ENCODE measurements at places on chromosomes 5 and 9.
A peak's percentile ranks its signal among the peaks of the same experiment; 100 is the strongest.

- DNase-seq = no peak
Measured at GRCh38 chr5:35269006-35269405, 38.7 kb upstream of the PRLR start.

DNA sequence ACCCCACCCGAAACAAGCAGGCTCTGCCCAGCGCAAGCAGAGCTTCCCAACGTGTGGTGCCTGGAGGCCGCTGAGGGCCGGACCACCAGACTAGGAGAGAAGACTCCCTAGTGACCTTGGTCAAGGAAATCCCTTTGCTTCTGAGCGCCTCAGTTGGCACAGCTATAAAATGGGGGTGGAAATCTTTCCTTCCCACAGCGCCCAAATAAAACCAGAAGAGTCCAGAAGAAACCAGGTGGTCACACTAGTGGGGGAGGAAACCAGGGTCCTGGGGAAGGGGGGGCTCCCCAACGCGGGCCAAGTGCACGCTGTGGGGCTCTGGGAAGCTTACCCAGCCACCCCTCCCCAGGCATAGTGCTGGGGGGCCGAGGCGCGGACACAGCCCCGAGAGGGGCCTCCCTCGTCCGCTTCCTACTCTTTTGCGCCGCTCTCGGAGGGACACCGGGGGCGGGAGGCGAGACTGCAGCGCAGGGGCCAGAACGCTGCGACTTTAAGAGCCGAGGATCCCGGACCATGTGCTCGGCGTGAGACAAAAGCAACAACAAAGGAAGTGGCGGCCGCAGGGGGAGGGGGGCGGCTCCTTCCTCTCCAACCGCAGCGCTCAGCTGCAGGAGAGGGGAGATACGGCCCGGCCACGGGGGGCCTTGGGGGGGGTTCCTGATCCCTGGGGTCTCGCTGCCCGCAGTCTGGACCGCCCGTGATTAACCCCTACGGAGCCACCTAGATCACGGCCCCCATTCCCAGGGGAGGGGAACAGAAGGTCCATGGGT, 885 bp downstream of the RNF44 start:
- DNase-seq = peak; percentile 73

DNA sequence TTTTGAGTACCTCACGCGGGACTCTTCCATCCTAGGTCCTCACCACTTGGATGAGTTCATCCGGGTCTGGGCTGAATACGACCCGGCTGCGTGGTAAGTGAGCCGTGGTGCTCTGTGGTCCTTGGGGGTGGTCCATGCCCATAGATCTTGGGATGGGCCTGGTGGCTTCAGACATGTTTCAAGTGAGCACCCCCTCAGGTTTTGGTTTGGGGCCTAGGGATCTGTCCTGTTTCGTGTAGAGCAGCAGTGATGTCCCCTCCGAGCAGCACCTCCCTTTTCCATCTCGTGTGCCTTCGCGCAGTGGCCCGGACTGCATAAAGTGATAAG, 218.9 kb downstream of the CACNA1B start:
- no peak for DNase-seq

DNA sequence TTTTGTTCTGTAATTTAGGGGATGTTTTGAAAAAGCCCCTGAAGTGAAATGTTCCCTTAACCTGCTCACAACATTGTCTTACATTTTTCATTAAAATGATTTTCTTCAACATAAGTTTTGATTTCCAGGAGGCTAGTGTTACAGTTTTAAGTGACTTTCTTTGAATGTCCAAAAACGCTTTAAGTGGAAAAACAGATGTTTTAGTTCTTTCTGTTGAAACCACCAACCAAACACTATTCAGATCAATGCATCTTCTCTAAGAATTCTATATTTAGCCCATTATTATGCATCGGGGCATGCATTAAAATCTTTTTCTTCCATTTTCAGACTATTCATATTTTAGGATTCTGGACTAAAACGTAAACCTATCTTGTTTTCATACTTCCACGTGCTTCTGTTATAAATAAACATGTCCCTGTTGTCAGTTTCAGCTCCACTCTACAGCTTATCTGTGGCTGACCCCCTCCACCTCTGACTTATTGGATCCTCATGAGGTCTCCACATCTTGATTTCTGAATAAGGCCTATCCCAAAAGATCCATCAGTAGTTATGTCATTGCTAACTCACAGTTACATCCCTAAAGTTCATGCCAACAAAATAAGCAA, 882.3 kb upstream of the SEMA6A start:
- DNase-seq = no peak

DNA sequence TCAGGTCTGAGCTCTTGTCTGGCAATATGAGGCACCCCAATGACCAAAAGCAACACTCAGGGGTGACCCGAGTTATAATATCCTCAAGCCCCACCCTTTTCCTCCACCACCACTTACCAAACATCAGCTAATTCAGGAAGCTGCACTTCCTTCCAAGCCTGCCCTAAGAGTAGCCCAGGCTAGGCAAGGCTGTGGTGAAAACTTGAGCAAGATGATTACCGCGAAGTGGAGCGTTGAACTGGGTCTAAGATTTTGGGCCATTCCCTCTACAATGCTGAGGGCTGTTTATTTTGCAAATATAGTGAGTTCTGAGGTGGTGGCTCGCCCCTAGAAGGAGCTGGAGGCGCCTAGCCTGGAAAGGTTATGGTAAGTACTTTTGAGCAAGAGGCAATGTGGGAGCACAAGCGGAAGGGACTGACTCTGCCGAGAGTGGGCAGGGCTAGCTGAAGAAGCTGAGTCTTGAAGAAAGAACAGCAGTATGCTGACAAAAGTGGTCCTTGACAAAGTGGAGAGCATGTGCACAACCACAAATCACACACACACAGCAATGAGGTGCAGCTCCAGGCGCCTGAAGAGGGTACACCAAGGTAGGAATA, at the start of gene HK3:
Gene HK3 (minus strand): TSS at position 51 of the 596 bp plus-strand sequence. CDS start 3,187 bp downstream, outside the sequence.
- DNase-seq = no peak

DNA sequence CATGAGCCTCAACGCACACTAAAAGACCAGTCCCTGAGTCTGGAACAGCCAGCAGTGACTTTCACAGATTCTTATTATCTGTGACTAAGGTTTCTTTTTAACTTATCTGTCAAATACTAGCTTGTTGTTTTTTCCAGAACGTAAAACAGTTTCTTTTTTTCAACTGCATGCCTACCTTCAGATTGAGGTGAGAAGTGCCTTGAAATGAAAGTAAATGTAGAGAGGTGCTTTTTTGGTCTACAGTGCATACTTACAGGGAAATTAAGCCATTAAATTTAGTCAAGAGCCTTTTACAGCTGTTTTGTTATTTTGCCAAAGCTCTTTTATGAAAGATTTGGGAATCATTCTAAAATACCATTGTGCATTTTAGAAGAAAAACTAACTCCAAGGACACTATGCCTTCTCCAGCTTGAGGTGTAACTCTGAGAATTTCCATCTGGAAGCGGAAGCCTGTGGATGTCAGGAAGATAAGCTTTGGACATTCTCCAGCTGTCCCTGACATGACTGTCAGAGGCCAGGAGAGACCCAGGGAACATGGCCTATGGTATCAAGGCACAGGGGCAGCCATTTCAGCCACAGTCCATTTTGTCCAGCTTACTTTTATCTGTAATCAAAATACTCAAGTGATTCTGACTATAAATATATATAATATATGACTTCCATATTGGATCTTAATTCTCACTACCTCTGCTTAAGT, 230.3 kb downstream of the GLIS3 start:
- no peak for DNase-seq

- no peak for DNase-seq
Measured at GRCh38 chr9:77793849-77794248, 145.7 kb upstream of the GNA14 start.
